ENCODE measurements at places on chromosomes 13 and 19. TPM values are rescaled to one million over a fixed set of nuclear protein-coding genes. Genes with fewer than 3 reads are reported as not detected.
A peak's percentile ranks its signal among the peaks of the same experiment; 100 is the strongest.

GRCh38 chr13:25136880-25137787 lies 35.0 kb downstream of the AMER2 start:
- peak; percentile 2 for DNase-seq

DNA sequence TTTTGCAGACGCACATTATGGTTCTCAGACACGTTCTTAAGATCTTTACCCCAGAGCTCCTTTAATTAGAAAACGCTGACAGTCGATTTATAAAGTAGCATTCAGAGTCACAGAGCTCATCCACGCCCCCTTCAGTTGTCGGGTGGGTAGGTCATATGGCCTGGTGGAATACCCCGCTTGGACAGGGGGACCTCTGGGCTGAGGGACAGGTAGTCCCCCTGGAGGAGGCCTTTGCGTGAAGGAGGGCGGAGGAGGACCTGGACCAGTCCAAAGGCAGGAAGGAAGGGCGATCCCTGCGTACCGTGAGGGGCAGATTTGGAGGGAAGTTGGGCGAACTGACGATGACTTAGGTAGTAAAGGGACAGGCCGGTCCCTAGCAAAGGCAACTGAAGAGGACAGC lies 20.5 kb downstream of the VASP start:
- no peak for DNase-seq

DNA sequence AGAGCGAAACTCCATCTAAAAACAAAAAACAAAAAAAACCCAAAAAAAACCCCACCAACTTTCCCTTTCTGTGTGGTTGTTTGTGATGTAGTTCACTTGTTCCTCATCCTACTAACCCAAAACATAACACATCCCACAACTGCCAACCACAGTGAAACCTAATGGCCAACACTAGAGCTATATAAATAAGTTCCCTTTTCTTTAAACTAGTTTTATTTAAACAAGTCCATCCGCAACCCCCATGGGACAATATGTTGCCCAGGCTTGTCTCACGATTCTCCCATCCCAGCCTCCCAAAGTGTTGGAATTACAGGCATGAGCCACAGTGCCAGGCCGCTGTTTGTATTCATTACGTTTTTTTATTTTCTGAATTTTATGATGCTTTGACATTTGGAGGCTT lies 71.2 kb upstream of the ADGRE5 start:
- no peak for DNase-seq

The IRGC gene
- total RNA-seq = not detected

The MEF2B gene
- 1.5 TPM for total RNA-seq

GRCh38 chr19:41707871-41708371 lies 505 bp upstream of the CEACAM5 start:
- DNase-seq = no peak

- peak; percentile 25 for DNase-seq
These were observed 6.6 kb upstream of the ZDHHC20 start for GRCh38 chr13:21465710-21466160.

The PRTN3 gene
- not detected for total RNA-seq

The PRDX2 gene
- 417 TPM for total RNA-seq

DNA sequence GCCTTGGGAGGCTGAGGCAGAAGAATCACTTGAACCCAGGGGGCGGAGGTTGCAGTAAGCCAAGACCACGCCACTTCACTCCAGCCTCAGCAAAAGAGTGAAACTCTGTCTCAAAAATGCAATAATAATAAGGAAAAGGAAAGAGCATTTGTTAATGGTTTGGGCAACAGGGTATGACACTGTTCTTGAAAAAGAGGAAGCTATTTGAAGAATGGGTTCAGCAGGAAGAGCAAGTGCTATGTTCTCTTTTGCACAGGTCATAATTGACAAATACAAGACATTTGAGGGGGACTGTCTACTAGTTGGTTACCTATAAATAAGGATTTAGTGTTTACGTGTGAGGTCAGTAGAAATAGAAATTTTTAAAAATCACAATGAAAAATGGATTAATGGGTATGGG lies 218.3 kb downstream of the DCT start:
- no peak for DNase-seq

GRCh38 chr19:1057176-1057855 lies 9.7 kb upstream of the ARHGAP45 start:
- DNase-seq = no peak

The FBXO27 gene
- 1.1 TPM for total RNA-seq

GRCh38 chr13:49503951-49504350 lies 8.2 kb downstream of the PHF11 start:
- no peak for DNase-seq

The SIGLEC12 gene
- total RNA-seq = 0.15 TPM

The ZNF723 gene
- total RNA-seq = not detected

- DNase-seq = peak; percentile 71
These were observed at the start of gene ZNF331 for GRCh38 chr19:53537521-53538377. ZNF331 (plus strand) TSS chr19:53538145; CDS start chr19:53569377, 31,232 bp downstream.

GRCh38 chr19:6424195-6424938 lies at the start of gene KHSRP:
KHSRP (minus strand) TSS chr19:6424811; CDS start chr19:6424701, 110 bp downstream.
- DNase-seq = no peak

The OCEL1 gene
- 35.7 TPM for total RNA-seq

GRCh38 chr19:5891938-5892771 lies 11.4 kb downstream of the NDUFA11 start:
- DNase-seq = peak; percentile 48

DNA sequence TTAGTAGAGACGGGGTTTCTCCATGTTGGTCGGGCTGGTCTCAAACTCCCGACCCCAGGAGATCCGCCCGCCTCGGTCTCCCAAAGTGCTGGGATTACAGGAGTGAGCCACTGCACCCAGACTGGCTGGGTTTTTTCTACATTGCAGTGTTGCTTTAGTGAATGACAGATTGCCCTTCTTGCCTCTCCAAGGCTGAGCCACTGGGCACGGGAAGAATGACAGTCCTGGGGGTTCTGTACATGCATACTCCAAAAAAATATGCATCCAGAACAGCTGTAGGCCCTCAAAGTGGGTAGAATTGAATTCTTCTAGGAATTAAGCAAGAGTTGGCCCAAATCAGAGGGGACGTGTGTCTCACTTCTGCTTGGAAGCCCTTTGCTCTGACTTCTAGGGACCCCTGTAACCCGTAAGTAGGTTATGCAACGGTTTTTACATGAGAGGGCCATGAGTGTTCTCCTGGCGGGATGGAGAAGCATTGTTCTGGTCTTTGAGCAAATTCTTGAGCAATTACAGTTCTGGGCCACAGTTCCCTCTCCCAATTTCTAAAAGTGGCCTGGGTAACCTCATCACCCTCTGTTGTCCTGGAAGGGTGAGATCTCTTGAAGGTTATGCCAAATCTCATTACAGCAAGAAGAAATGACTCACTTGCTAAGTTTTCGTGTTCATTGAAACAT lies 3.6 kb downstream of the ACTN4 start:
- no peak for DNase-seq

GRCh38 chr13:20923272-20923671 lies 20.7 kb upstream of the XPO4 start:
- no peak for DNase-seq

- DNase-seq = no peak
These were observed 435.6 kb downstream of the FOXO1 start for GRCh38 chr13:40230833-40231266.

DNA sequence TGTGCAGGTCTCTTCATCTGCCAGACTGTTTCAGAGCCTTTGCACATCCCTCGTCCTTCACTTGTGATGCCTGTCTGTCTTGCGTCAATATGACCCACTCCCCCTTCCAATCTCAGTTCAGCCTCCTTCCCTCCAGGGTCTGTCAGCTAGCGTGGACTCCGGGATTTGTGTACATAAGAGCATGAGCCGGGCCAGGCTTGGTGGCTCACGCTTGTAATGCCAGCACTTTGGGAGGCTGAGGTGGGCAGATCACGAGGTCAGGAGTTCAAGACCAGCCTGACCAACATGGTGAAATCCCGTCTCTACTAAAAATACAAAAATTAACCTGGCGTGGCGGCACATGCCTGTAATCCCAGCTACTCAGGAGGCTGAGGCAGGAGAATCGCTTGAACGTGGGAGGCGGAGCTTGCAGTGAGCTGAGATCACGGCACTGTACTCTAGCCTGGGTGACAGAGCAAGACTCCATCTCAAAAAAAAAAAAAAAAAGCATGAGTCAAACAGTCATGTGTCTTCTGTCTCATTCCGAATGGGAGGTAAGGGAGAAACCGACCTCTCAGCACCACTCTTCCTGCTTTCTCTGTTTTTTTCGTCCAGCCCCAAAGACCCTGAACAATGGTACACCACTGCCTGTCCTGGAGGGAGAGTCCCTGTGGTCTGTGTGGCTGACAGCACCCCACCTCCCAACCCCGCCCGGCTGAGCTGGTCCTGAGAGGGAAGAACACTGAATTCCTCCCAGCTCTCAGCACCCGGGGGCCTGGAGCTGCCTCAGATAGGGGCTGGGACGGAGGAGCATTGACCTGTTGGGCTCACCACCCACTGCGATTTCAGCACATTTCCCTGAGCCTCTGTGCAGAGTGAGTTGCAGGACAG lies 2.4 kb upstream of the SIGLEC9 start:
- no peak for DNase-seq

DNA sequence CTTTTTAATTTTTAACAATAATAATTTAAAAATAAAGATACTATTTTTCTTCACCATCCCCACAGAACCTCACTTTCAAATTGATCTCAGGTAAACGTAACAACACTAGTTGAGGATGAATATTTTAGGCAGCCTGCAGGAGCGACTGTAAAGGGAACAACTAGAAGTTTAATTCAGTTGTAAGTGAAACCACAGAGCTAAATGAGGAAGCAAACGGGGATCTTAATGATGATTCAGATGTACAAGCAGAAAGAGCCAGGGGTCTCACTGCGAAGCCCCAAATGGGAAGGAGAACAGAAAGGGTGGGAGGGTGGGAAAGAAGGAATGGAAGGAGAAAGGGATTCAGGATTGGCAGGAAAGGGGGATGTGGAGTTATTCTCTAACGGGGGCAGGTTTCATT lies 54.6 kb upstream of the RAP2A start:
- DNase-seq = no peak

The BRME1 gene
- total RNA-seq = 20.0 TPM

DNA sequence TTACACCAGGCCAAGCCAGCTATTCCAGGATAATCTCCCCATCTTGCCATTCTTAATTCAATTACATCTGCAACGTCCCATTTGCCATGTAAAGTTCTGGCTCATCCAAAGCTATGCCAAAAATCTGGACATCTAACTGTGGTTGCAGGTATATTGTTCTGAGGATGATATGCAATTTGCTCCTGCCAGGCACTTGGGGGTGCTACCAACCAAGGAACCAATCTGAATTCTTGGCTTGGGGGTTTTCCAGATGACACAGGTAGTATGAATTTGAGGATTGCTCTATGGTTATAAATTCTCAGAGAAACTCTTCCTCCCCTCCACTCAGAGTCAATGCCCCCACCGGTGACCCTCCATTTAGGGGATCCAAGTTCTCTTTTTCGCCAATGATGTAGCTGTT lies 33.0 kb downstream of the CRYL1 start:
- DNase-seq = peak; percentile 34

The JAK3 gene
- total RNA-seq = 3.1 TPM

DNA sequence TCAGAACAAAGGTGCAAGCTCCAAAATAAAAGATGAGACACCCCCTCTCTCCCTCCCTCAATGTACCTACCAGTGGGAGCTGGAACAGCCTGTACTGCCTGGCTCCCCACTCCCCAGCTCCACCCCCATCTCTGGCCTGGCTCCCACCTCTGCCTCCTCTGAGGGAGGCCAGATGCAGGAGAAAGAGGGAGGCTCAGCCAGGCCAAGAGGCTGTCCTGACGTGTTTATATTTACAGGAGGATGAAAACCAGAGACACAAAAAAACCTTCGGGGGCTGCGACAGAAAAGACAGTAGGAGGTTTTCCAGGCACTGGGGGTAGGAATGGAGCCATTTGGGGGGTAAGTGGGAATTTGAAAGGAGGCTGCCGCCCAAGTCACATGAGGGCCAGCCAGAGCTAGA lies 19.7 kb downstream of the ARHGEF18 start:
- DNase-seq = peak; percentile 27

The OR7C1 gene
- not detected for total RNA-seq

- no peak for DNase-seq
These were observed 23.1 kb upstream of the SPRY2 start for GRCh38 chr13:80363890-80364503.

- DNase-seq = no peak
These were observed 99.5 kb downstream of the ERCC5 start for GRCh38 chr13:102945324-102945815.

The NLRP7 gene
- total RNA-seq = not detected

DNA sequence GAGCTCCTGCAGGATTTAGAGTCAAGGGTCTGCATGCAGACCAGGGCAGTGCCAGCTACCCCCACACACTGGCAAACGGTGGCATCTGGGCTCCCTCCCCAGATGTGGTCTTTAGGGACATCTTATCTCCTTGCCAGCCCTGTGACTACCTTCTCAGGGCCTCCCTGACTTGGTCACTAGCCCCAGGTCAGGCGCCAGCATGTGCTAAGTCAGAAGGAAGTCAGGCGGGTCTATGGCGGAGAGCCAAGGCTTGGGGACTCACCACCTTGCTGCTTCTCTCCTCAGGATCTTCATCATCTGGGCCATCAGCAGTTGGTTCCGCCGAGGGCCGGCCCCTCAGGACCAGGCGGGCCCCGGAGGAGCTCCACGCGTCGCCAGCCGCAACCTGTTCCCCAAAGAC lies 17.6 kb downstream of the CLPTM1 start:
- no peak for DNase-seq

The EPS8L1 gene
- 83.9 TPM for total RNA-seq

The RHPN2 gene
- 78.3 TPM for total RNA-seq

DNA sequence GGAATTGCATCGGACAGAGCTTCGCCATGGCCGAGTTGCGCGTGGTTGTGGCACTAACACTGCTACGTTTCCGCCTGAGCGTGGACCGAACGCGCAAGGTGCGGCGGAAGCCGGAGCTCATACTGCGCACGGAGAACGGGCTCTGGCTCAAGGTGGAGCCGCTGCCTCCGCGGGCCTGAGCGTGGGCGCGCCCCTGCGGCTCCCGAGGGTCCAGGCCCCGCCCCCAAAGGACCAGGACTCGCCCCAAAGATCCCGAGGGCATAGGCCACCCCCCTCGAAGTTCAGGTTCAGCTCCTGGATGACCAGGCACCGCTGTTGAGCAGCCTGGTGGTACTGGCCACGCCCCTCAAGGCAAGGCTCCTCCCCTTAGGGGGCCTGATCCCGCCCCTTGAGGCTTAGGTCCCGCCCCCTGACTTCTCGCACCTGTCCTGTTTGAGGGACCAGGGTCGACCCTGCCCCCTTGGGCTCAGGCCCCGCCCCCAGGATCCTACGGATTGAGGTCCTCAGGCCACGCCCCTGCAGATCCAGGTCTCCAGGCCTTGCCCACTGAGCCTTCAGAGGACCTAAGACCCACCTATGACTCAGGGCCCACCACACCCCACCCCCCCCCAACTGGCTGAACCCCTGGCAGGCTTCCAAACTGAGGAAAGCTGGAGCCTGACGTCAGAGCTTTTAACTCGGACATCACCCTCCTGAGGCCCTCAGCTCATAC lies 43.1 kb downstream of the CYP4F22 start:
- DNase-seq = peak; percentile 30

DNA sequence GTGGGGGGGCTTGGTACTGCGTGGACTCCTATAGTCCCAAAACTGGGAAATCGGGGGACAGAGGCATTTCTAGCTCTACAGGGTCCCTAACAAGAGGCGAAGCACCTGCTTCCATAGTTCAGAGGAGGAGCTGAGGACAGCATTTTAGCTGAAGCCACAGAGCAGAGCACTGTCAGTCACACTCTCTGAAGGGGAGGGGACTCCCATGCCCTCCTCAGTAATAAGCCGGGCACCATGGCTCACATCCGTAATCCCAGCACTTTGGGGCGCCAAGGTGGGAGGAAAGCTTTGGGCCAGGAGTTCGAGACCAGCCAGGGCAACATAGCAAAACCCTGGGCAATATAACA lies 3.8 kb downstream of the NPAS1 start:
- no peak for DNase-seq

The FFAR1 gene
- not detected for total RNA-seq

The ATP8A2 gene
- 0.10 TPM for total RNA-seq

GRCh38 chr13:27522847-27523246 lies 72.5 kb upstream of the MTIF3 start:
- no peak for DNase-seq
